ENCODE measurements at places on chromosomes 3 and 15.

DNA sequence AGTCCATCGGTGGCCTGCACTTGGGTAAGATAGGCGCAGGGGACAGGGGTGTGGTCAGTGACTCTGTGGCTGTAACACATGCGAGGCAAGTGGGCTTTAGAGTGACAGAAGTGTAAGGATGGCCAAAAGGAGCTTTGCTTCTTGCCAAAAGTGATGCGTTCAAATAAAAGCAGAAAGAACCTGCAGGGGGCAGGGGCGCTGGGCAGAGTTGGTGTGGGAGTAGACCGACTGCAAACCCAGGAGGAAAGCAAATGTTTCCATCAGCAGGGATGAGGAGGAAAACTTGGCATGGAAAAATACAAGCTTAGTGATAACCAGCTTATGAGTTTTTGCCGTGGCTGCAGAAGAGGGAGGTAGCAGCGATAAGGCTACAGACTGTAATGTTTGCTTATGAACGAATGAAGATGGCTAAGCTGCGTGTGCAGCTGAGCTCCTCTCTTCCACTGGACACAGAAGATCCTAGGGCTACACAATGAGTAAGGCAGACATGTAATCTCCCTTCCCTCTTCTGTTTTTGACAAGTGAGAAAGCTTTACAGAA, 149.4 kb downstream of the WNT5A start:
- no peak for DNase-seq

- DNase-seq: no peak
These were observed 186.9 kb downstream of the KLHL25 start for GRCh38 chr15:85607842-85608241.

GRCh38 chr15:33200444-33200843, 5.9 kb upstream of the FMN1 start:
- DNase-seq: no peak

GRCh38 chr3:11658180-11658579, 14.5 kb upstream of the VGLL4 start:
- DNase-seq: no peak

DNA sequence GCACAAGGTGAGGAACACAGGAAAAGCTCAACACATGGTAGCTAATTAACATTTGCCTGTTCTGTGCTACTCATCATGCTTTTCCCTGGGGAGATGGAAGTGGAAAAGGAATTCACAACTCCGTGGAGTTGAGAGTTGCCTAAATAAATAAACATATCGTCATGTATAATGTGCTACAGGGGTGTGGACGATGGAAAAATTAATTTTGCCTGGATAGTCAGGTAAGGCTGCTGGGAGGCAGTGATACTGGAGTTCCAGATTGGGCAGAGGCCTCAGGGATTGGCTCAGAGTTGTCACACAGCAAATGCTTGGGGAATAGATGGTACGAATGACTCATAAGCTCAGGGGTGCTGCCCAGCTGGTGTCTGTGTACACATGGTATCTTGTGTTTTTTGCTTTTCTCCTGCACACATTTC, 3.1 kb upstream of the ABHD6 start:
- DNase-seq: no peak

GRCh38 chr15:94587113-94587512, 355.8 kb downstream of the MCTP2 start:
- DNase-seq: no peak

GRCh38 chr3:189233225-189233858, 61.6 kb downstream of the TPRG1 start:
- DNase-seq: peak; percentile 15

DNA sequence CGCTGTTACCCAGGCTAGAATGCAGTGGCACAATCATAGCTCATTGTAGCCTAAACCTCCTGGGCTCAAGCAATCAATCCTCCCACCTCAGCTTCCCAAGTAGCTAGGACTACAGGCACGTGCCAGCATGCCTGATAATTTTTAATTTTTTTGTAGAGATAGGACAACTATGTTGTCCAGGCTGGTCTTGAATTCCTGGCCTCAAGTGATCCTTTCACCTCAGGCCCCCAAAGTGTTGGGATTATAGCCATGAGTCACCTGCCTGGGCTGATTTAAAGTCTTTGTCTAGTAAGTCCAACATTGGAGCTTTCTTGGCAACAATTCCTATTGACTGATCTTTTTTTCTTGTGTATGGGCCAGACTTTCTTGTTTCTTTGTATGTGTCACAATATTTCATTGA, 28.1 kb downstream of the SPINK8 start:
- DNase-seq: no peak

DNA sequence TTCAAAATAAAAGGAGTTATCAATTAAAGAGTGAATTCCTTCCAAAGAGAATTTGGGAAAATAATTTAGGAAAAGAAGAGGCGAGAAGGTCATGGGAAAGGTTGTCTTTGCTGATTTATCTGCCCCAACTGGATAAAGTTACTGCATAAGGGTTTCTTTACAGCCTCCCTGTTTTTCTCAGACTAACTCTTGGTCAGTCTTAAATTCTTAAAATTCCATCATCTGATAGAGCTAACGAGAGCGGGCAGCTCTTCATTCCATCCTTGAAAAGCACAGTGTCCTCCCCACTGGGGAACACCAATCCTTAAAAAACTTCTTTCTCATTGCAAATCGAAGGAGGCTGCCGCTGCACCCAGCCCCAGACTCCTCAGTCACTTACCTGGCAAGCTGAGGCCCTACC, 107.2 kb downstream of the PGPEP1L start:
- DNase-seq: no peak

DNA sequence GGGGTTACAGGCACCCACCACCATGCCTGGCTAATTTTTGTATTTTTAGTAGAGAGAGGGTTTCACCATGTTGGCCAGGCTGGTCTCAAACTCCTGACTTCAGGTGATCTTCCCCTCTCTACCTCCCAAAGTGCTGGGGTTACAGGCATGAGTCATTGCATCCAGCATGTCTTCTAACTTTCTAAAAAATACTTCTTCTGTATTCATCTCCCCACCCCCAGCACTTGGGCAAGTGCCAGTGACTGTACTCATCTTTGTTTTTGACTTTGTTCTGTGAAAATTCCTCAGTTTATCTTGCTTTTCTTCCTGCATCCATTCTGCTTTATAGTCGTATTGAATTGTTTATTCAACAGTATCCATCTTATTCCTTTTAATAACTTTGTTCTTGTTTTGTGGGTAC, 47.6 kb downstream of the ARIH1 start:
- peak; percentile 22 for DNase-seq

DNA sequence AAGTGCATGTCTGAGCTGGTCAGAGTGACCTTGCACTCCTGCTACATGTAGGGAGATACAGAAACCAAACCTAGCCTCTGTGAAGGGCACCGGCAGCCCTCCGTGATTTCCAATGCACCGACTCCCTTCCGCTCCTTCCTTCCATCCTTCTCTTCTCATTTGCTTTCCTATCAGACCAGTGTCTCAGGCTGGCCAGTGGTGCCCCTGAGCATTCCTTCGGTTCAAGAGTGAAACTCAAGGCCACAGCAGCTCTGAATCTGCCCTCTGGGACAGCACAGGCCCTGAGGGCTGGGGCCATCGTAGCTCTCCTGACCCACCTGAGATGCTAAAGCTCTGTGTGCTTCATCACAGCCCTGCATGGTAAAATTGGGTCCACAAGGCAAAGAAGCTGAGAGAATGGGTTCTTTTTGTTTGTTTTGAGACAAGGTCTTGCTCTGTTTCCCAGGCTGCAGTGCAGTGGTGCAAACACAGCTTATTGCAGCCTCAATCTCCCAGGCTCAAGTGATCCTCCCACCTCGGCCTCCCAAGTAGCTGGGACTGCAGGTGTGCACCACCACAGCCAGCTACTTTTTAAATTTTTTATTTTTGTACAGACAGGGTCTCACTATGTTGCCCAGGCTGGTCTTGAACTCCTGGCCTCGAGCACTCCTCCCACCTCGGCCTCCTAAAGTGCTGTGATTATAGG, 2.3 kb upstream of the BMF start:
- no peak for DNase-seq

DNA sequence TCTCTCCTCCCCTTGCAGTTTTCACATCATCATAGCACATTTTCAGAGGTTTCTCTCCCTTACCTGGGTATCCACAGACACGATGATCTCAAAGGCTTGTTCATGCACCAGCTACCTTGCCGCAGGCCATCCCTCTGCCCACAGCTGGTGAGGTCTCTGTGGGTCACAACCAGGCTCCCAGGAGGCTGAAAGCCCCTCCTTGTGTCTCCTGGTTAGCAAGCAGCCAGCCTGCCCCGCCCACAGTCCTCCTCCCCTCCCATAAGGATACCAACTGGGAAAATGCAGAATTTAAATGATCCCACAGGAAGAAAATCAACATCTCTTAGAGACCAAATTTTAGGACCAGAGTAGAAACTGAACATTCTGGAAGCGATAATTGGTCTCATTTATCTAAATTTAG, 213.5 kb upstream of the PPP2R3A start:
- no peak for DNase-seq

GRCh38 chr3:97863775-97864174, 42.0 kb downstream of the CRYBG3 start:
- no peak for DNase-seq

- no peak for DNase-seq
These were observed 155.9 kb upstream of the ICE2 start for GRCh38 chr15:60634815-60635214.

DNA sequence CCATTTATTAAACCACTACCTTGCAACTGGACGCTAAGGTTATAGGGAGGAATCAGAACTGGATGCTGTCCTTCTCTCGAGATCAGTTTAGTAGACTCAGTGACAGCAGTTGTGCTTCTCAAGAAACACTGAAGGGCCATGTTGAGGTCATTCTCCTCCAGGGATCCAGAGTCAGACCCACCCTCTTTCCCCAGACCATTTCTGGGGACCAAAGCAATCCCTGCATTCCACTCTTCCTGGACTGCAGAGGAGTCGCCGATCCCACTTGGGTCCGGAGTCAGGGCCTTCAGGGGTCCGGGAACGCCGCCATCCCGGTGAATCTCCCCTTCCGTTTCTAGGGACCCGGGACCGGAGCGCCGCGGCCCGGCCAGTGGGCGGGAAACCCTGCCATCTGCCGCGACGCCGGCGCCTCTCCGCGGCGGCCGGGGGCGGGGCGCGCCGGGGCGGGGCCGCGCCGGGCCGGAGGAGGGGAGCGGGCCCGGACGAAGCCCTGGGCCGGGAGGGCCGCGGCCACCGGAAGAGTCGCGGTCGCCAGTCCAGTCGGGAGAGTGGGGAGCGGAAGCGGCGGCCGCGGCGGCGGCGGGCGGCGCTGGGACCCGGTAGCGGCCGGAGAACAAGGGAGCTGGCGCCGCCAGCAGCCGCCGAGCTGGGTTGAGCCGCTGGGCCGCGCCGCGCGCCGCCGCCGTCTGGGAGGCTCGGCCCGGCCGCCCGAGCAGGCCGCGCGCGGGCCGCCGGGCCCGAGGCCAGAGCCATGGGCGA, at the start of gene DVL3:
Gene DVL3 (plus strand): TSS at position 493 of the 759 bp plus-strand sequence. CDS start 259 bp downstream, at position 752.
- peak; percentile 33 for DNase-seq

- no peak for DNase-seq
These were observed 578.7 kb downstream of the NLGN1 start for GRCh38 chr3:173976281-173976680.

DNA sequence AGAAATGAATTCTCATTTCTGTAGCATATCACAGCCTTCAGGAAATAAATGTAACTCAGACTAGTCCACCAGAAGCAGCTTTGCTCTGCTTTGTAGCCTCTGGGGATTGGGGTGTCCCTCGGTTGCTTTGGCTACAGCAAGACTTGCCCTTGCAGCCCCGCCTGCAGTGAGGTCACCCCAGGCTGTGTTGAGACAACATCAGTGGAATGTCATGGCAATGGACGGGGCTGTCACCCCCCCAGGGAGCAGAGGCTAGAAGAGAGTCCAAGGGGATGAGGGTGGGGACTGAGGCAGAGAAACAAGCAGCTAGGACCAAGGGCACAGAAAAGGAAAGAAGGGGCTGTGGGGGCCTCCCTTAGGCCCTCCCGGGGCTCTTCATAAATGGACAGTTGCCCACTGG, 854 bp downstream of the CLEC3B start:
- DNase-seq: no peak

DNA sequence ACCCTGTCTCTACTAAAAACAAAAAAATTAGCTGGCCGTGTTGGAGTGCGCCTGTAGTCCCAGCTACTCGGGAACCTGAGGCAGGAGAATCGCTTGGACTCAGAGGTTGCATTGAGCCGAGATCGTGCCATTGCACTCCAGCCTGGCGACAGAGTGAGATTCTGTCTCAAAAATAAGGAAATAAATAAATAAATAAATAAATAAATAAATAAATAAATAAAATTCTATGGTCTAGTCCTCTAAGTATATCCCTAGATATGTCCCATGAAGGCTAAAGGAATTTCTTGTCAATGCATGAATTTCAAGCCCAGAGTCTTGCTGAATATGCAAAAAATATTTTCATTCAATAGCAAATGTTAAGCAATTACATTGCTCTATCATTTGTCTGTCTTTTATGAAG, 149.0 kb downstream of the EPHA3 start:
- DNase-seq: no peak

GRCh38 chr3:187833799-187834578, 88.7 kb upstream of the BCL6 start:
- DNase-seq: no peak

DNA sequence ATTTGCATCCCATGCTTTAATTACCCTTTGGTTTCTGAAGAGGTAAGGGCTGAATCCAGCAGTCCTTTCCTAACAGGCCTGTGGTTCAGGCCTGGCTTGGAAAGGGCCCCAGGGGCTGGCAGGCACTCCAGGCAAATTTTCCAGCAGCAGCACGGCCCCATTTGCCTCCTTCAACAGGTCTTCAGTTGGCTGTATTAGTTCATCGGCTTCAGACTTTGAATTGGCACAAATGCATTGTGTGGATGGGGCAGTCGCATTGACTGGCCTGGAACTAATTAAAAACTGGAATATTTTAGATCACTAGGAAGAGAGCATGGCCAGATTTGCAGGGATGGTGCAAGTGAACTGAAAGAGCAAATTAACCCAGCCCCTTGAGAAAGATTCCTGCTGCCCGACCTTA, 207.8 kb upstream of the MCTP2 start:
- DNase-seq: no peak

GRCh38 chr15:77869021-77869895, 208.3 kb downstream of the TBC1D2B start:
- no peak for DNase-seq

DNA sequence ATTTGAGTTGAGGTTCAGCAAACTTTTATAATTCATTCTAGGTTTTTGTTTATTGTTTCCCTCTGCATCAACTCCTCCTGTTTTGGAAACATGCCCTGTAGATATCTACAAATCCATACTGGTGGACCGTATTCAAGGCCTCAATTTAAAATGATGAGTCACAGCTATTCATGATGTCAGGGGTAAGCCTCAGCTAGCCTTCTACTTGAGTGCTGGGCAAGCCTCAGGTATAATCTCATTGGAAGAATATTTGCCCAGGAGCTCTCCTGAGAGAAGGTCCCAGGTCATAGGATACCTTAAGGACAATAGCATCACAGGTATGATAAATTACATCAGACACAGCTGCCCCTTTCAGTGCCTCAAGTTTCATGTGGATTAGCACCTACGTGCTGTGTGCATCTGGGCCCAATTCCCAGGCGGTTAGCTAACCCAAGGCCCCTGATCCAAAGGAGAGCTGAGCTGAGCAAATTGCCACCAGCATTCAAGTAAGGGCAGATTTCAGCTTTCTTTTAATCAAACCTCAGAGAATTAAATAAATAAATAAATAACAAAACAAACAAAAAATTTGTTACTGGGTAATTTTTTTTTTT, 87.5 kb downstream of the KCNMB2 start:
- DNase-seq: no peak

Measured in hematopoietic multipotent progenitor cell treated with erythropoietin and hydrocortisone succinate and interleukin-3 and kit ligand, for 8 days (in vitro differentiated cells).